Kasumi-1 (cell line): ENCODE measurements at places on chromosomes 5 and 9.

DNA sequence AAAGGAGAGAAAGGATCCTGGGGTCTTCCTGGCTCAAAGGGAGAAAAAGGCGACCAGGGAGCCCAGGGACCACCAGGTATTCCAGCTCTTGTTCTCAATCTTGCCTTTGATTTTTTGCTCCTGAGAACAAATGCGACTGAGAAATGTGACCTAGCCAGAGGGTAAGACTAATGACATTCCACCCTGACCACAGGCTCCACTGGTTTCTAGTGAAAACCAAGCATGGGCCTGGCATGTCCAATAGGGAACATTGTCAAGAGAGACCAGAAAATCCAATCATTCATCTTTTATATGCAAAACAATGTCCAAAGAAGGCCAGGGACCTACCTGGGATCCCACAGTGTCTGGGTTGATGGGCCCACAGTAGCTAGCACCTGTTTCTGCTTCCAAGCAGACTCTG is 50.3 kb upstream of the TGFBR1 start:
- no peak for DNase-seq

DNA sequence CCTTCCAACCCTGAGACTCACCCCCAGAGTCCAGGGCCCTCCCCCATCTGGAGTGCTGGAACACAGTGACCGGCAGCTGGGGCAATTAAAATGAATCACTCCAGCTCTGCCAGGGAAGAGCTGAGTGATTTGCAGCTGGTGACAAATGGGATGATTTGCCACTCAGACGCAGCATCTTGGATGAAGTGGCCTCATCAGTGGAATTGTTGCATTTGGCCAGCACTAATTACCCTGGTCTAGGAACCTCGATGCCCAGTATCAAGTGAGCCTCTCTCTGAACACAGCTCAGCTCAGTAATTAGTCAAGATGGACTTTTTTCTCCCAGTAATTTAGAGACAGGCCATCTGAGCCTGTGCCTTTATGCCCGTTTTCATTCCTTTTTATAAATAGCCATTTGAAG is 259.5 kb downstream of the GRIA1 start:
- no peak for DNase-seq

- no peak for DNase-seq
Observed at GRCh38 chr5:148641735-148642134, 12.6 kb downstream of the HTR4 start.

DNA sequence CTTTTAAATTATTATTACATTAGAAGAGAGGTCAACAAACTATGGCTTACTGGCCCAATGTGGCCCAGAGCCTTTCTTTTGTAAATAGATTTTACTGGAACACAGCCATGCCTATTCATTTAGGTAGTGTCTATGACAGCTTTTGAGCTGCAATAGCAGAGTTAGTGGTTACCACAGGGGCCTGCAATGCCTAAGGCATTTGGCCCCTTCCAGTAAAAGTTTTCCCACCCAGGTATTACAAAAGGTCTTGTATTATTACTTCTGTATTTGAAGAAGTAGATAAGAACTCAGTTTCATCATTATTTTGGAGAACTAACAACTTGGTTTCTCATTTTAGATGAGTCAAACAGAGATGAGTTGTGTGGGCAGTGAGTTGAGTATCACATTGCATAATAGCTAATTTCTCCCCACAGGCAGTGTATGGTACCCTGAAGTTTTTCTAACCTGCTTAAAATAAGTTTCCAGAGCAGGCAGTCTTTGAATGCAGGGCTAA is 9.5 kb downstream of the MTRR start:
- DNase-seq = peak; percentile 35

- DNase-seq = peak; percentile 93
Observed at GRCh38 chr5:65624025-65624570, at the start of gene TRIM23. Gene TRIM23 (minus strand): TSS chr5:65624333. CDS start chr5:65624274, 59 bp downstream.

DNA sequence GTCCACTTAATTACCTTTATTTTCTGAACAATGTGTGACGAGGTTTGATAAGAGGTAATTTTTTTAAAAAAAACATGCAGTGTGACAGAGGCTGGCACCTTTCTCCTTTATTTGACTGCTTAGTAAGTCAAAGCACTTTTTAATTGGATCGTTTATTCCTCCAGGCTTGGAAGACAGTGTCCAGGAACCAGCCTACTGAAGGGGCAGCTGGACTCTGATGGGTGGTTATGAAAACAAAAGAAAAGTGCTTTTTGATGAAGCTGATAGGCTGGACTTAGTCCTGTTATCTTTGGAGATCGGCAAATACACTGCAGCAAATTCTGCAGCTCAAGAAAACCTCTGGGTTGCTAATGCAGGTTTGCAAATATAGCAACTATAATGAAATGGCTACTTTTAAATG is 141.7 kb downstream of the DCP2 start:
- DNase-seq = no peak

- DNase-seq = no peak
Observed at GRCh38 chr5:140041492-140042392, 1.4 kb downstream of the NRG2 start.

- no peak for DNase-seq
Observed at GRCh38 chr9:37480759-37481158, 5.0 kb upstream of the POLR1E start.

- no peak for DNase-seq
Observed at GRCh38 chr5:103512500-103512899, 50.1 kb downstream of the NUDT12 start.

DNA sequence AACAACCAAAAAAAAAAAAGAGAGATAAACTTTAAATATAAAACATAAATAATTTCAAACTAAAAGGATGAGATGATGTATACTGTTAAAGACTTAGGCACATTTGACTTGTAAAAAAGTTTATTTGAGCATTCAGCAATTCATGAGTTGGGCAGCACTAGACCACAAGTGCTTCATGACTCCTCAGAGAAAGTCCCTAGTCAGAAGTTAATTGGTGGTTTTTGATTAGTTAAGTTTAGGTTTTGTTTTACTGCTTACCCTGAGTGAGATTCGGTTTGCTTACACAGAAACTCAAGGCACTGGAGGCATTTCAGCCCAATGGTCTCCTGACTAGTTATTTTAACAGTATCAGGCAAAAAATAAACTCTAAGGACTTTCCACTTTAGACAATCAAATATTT is 129.2 kb downstream of the MARCHF11 start:
- no peak for DNase-seq

DNA sequence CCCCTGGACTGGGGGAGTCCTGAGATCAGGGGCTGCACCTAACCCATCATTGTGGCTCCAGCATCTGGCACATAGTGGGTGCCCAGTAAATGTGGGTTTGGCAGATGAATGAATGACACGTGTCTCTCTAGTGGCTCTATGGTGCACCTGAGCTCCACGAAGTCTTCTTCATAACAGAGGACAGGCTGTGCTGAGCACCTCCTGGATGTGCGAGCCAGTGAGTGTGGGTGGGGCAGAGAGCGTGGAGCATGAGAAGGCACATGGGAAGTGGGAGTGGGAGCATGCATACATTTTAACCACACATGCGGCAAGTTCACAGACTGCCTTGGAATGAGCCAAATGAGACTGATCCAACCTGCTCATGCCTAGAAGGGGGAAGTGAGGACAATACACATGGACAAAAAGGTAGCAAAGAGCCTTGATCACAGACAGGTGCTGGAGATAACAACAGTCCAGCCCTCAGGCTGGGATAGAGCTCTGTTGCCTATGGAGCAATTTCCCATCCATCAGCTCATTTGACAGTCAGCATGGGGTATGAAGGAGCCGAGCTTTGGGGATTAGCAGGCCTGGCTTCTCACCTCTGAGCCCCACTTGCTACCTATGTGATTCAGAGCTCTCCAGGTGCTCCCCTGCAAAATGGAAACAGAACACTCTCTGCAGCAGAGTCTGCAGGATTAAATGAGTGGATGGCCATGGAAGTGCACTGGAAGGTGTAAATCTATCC is 76.2 kb upstream of the TBC1D2 start:
- DNase-seq = no peak

GRCh38 chr9:92140074-92140753 is 25.0 kb upstream of the SPTLC1 start:
- peak; percentile 50 for DNase-seq
